ENCODE measurements at places on chromosomes 12 and 14.

- no peak for DNase-seq
Observed at GRCh38 chr12:51373187-51373586, 18.0 kb downstream of the GALNT6 start.

- DNase-seq = no peak
Observed at GRCh38 chr14:68596701-68597100, 196.2 kb downstream of the ZFP36L1 start.

- DNase-seq = no peak
Observed at GRCh38 chr12:119153477-119154434, 25.0 kb upstream of the HSPB8 start.

GRCh38 chr14:93857081-93857480 lies 68.8 kb upstream of the PRIMA1 start:
- DNase-seq = no peak

GRCh38 chr12:92440072-92440471 lies 262.7 kb upstream of the PLEKHG7 start:
- DNase-seq = no peak
